ENCODE measurements at places on chromosomes 13 and 19.

DNA sequence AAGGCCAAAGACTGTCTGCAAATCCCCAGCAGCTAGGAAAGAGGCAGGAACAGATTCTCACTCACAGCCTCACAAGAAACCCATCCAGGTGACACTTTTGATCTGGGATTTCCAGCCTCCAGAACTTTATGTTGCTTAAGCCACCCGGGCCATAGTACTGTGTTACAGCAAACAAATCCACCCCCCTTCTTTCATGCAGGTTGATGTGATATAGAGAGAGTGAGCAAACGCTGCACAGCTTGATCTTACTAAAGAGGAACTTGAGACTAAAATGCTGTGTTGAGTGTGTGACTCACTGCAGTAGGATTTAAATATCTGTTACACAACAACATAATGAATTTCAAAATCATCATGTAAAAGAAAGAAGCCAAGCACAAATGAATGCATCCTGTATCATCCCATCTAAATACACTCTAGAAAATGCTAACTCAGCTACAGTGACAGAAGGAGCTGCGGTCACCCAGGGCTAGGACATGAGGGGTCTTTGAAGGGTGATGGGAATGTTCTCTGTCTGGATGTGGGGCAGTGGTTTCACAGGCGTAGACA, 32.2 kb downstream of the RCBTB2 start:
- no peak overlapping the region for H3K4me3 ChIP-seq
- H3K27me3 ChIP-seq: no peaks in the 10 kb centered on the region
- H3K4me1 ChIP-seq: no peaks in the 10 kb centered on the region
- no peak overlapping the region for H3K27ac ChIP-seq
- no peak for DNase-seq

DNA sequence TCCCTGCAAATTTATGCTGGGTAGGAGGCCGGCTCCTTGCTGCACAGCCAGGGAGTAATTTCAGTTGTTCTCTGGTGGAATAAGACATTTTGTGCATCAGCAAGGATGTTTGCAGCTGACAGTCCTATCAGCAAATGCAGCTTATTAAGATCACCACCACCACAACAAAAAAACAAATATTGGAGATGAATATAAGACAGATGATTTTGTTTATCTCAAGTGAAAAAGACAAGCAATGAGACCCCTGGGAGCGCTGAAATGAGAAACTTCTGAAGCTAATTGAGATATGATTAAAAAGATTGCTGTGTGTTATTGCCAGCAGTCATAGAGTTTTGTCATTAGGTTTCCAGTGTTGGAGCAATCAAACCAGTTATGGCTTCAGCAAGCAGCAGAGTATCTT, 505.6 kb downstream of the GPC6 start:
- H3K27me3 ChIP-seq: no peaks in the 10 kb centered on the region
- no peak overlapping the region for H3K4me3 ChIP-seq
- H3K27ac ChIP-seq: no peak overlapping the region
- no peak for DNase-seq
- H3K4me1 ChIP-seq: no peaks in the 10 kb centered on the region

DNA sequence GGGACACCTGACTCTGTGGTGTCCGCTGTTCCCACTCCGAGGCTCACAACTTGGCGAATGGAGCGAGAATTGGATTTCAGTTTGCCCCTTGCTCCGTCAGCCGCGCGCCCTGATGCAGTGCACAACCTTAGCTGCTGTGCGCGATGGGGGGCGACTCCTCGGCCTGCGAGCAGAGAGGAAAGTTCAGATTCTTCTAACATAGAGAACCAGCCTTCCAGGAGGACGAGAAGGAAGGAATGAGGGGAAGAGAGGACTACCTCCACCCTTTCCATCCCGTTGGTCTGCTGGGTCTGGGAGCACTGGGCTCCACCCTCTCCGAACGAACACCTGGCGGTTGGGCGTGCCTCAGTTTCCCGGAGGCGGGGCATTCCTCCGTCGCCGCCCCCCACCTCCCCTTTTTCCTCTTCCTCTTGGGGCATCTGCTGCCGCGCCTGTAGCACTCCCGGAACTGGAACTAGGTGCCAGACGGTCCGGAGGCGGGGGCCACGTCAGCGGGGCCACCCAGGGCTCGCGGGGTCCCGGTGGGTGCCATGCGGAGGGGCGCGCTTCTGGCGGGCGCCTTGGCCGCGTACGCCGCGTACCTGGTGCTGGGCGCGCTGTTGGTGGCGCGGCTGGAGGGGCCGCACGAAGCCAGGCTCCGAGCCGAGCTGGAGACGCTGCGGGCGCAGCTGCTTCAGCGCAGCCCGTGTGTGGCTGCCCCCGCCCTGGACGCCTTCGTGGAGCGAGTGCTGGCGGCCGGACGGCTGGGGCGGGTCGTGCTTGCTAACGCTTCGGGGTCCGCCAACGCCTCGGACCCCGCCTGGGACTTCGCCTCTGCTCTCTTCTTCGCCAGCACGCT, at the start of gene KCNK6:
TSS of gene KCNK6 (plus strand) at position 425 of the 838 bp plus-strand sequence. CDS start at position 531, 106 bp downstream.
- H3K36me3 ChIP-seq: peaks cover 4% of the 10 kb centered on the region
- H3K4me3 ChIP-seq: peak within 1 kb of the TSS; percentile 82

DNA sequence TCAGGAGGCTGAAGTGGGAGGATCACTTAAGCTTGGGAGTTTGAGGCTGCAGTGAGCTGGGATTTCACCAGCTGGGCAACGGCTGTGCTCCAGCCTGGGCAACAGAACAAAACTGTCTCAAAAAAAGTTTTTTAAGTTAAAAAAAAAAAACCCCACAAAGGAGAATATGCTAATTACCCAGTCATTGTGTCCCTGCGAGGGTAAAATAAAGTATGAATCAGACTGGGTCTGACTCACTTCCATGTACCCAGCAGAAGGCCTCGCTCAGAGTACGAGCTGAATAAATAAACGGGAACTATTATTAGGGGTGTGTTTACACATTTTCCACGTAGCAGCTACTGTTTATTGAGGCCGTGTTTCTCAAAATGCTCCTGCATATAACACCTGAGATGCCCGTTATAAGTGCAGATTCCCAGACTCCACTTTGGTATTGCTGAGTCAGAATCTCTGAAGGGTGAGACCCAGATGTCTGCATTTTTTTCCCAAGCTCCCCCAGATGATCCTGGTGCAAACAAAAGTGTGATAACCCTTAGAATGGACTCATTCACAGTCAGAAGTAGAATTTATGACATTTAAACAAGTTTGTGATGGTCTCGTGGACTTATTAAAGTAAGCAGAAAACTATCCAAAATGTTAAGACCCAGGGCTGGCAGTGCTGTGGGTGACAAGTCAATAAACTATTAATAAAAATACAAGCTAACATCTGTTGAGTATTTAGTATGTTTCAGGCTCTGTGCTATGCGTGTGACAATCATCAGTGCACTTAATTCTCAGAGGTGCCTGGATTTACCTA, 28.2 kb downstream of the KCNC3 start:
- peaks cover 2% of the 10 kb centered on the region for H3K27me3 ChIP-seq
- no peak overlapping the region for H3K27ac ChIP-seq
- H3K4me1 ChIP-seq: no peaks in the 10 kb centered on the region
- no peaks in the 10 kb centered on the region for H3K36me3 ChIP-seq

- peaks cover 2% of the 10 kb centered on the region for H3K27me3 ChIP-seq
- DNase-seq: peak; percentile 22
- H3K36me3 ChIP-seq: no peaks in the 10 kb centered on the region
- H3K4me3 ChIP-seq: no peak overlapping the region
- peaks cover 3% of the 10 kb centered on the region for H3K4me1 ChIP-seq
Observed at GRCh38 chr13:41107584-41108014, 25.0 kb downstream of the KBTBD6 start.

DNA sequence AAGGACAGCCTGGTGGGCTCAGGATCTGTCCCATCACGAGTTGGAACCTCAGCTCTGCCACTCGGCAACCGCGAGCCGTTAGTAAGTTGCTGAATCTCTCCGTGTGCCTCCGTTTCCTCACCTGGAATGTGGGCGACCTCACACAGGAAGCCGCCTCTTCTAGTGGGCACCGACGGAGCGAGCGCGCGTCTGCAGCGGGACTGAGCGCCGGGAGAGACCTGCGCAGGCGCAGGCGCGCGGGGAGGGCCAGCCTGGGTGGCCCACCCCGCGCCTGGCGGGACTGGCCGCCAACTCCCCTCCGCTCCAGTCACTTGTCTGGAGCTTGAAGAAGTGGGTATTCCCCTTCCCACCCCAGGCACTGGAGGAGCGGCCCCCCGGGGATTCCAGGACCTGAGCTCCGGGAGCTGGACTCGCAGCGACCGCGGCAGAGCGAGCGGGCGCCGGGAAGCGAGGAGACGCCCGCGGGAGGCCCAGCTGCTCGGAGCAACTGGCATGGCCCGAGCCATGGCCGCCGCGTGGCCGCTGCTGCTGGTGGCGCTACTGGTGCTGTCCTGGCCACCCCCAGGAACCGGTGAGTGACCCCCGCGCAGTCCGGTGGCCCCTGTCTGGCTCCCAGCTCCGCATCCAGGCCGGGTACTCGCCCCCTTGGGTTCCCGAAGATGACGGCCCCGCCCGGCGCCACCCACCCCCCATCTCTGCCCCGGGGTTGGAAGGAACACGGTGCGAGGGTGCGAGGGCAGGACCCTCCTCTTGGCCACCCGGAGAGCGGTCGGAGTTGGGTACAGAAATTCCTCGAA, at the start of gene PVR:
TSS of gene PVR (plus strand) at position 306 of the 797 bp plus-strand sequence. CDS start at position 493, 187 bp downstream.
- peak; percentile 74 for DNase-seq
- H3K27ac ChIP-seq: peak within 1 kb of the TSS; percentile 64
- H3K27me3 ChIP-seq: peaks cover 5% of the 10 kb centered on the region
- H3K4me3 ChIP-seq: peak within 1 kb of the TSS; percentile 91
- no peaks in the 10 kb centered on the region for H3K4me1 ChIP-seq

- peaks cover 10% of the 10 kb centered on the region for H3K27me3 ChIP-seq
- peaks cover 28% of the 10 kb centered on the region for H3K4me1 ChIP-seq
- H3K4me3 ChIP-seq: no peak overlapping the region
- H3K27ac ChIP-seq: no peak overlapping the region
- DNase-seq: no peak
- peaks cover 5% of the 10 kb centered on the region for H3K36me3 ChIP-seq
Observed at GRCh38 chr13:113457510-113457909, 4.2 kb upstream of the ADPRHL1 start.

DNA sequence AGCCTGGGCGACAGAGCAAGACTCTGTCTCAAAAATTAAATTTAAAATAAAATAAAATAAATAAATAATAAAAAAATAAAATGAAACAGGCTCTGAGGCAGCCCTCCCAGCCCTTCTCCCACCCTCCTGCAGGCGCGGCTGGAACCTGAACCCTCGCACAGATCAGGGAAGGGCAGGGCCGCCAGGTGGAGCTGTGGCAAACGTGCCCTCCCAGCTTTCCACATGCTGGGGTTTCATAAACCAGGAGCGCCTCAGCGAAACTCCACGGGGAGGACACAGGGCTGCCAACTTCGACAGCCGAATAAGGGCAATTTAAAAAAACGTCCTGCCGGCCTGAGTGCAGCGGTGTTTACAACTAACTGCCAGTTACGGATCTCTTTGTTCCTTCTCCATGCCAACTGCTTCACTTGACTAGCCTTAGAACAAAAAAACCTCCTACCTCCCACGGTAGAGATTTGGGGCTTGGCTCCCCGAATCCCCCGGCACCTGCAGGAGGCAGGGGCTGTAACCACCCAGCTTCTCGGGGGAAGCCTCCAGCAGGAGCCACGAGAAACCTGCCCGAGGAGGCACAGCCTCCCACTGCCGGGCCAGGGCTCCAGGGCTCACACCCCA, 15.9 kb downstream of the ZNF787 start:
- peak overlapping the region; percentile 42 for H3K4me3 ChIP-seq
- H3K27me3 ChIP-seq: peaks cover 11% of the 10 kb centered on the region
- peak; percentile 85 for DNase-seq
- H3K36me3 ChIP-seq: peaks cover 6% of the 10 kb centered on the region
- H3K4me1 ChIP-seq: peaks cover 25% of the 10 kb centered on the region

DNA sequence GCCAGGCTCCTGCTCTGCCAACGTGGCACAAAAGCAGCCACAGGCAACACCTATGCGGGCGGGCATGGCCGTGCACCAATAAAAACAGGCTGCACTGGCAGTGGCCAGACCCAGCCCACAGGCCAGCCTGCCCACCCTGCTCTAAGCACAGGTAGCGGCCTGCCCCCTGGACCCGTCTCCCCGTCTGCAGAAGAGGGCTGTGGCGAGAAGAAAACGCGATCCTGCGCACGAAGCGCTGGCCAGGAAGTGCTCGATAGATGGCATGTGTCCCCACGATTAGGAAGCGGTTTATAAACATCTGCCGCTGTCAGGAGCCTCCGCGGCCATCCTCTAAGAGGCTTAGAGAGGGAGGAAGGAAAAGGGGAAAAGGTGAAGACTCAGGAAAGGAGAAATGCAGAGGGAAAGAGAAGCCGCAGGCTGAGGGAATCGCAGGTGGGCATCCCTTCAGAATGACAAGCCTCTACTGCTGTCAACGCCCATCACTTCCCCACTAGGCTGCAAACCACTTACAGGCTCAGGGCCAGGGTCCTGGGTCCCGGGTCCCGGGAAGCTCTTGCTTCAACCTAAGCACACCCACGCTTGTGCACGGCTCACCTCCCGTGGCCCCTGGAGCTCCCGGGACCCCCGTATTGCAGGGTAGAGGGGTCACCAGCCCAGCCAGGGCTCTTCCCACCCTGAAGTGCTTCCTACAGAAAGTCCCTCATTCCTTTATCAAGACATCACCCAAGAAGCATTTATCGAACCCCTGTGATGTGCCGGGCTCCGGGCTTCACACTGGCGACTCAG, 10.5 kb downstream of the MLLT1 start:
- H3K27ac ChIP-seq: no peak overlapping the region
- no peaks in the 10 kb centered on the region for H3K36me3 ChIP-seq
- DNase-seq: no peak
- H3K4me1 ChIP-seq: peaks cover 43% of the 10 kb centered on the region
- H3K4me3 ChIP-seq: no peak overlapping the region

DNA sequence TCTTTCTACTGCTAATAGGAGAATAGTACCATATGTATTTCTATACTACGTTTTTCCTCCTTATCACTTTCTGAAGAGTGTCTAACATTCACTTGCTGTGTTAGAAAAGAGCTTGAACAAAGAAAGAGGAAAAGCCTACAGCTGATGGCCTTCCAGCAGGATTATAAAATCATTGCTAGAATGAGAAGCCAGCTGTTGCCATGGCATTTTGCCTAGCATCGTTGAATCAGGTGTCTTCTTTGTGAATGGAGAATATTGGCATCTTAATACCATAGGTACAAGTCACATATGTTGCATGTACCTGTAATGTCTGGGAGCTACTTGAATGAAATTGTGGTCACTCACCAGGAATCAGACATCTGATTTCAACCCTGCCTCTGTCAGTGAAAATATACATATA, 1174.9 kb downstream of the PCDH17 start:
- H3K4me3 ChIP-seq: no peak overlapping the region
- H3K36me3 ChIP-seq: no peaks in the 10 kb centered on the region
- peaks cover 2% of the 10 kb centered on the region for H3K4me1 ChIP-seq
- DNase-seq: no peak
- H3K27ac ChIP-seq: no peak overlapping the region
- no peaks in the 10 kb centered on the region for H3K27me3 ChIP-seq

GRCh38 chr19:55090564-55090963, 14.9 kb downstream of the EPS8L1 start:
- peaks cover 32% of the 10 kb centered on the region for H3K27me3 ChIP-seq
- DNase-seq: no peak
- H3K4me3 ChIP-seq: peak overlapping the region; percentile 76
- H3K4me1 ChIP-seq: peaks cover 27% of the 10 kb centered on the region
- no peaks in the 10 kb centered on the region for H3K36me3 ChIP-seq
- H3K27ac ChIP-seq: peak overlapping the region; percentile 33

All from glutamatergic neuron (in vitro differentiated cells).